ENCODE measurements at places on chromosomes 6 and 20.

DNA sequence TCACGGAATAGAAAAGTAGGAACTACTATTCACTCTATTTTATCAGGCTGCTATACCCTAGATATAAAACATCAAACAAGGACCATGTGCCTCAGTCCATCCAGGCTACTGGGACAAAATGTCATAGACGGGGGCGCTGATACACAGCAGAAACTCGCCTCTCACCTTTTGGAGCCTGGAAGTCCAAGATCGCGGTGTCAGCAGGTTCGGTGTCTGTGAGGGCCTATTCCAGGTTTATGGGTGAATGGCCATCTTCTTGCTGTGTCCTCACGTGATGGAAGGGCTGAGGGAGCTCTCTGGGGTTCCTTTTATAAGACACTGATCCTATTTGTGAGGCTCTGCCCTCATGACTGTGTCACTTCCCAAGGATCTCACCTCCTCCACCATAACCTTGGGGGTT, 89.5 kb downstream of the DLL1 start:
- no peak for DNase-seq

GRCh38 chr6:29631860-29632731, 887 bp downstream of the GABBR1 start:
- DNase-seq = no peak

- DNase-seq = no peak
These were observed 207.6 kb downstream of the THBS2 start for GRCh38 chr6:169046021-169046420.

DNA sequence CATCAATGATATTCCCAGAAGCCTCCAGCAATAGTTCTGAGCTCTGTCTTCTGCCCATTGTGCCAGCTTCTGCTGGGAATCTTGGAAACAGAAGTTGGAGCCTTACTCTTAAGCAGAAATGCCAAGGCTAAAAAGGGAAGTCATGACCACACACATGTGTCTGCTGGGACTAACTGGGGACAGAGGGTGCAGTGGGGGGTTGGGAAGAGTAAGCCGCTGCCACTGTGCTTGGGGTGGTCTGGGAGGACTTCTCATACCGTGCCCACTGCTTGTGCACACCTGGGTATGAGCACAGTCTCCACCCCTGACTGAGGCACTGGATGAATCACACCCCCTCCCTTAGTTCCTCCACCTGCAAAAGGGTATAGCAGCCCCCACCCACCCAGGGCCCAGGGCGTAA, 90.7 kb downstream of the CDC5L start:
- no peak for DNase-seq

DNA sequence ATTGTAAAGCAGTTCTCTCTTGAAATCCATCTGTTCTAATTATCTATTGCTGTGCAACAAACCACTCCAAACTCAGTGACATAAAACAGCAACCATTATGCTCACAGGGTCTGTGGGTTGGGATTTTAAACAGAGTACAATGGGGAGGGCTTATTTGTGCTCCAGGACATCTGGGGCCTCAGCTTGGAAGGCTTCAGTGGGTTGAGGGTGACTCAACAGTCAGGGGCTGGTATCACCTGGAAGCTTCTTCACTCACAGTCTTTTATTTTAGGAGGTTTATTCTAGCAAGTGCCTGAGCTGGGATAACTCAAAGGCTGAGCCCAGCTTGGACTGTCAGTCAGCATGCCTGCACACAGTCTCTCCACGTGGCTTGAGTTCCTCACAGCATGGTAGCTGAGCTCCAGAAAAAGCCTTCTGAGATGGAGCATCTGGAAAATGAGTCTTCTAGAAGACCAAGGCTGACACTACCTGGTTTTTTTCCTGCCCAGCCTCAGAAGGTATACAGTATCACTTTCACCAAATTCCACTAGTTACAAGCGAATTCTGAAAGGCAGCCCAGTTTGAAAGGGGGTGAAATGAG, 234.6 kb upstream of the ID4 start:
- DNase-seq = no peak

DNA sequence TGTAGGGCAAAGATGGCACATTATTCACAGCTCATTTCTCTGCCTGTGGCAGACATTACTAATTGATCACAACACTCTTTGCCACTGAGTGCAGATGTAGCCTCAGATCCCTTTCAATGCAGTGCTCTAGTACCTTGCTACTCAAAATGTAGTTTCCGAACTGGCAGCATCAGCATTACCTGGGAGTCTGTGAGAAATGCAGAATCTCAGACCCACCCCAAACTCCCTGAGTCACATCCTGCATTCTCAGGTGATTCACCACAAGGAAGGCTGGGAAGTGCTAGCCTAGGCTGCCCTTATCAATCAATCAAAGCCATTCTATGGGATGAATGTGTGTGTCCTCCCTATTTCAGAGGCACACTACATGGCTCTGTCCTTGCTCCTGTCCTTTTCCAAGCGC, 58.5 kb downstream of the PCNA start:
- DNase-seq = no peak

- DNase-seq = no peak
These were observed 105.5 kb downstream of the TULP4 start for GRCh38 chr6:158417760-158418098.

Data from stimulated activated CD8-positive, alpha-beta memory T cell treated with anti-CD3 and anti-CD28 coated beads, Interleukin-7, amount 100 ng/mL, for 1 hour (primary cell).